ENCODE measurements at places on chromosomes 4 and X.
A peak's percentile ranks its signal among the peaks of the same experiment; 100 is the strongest.

DNA sequence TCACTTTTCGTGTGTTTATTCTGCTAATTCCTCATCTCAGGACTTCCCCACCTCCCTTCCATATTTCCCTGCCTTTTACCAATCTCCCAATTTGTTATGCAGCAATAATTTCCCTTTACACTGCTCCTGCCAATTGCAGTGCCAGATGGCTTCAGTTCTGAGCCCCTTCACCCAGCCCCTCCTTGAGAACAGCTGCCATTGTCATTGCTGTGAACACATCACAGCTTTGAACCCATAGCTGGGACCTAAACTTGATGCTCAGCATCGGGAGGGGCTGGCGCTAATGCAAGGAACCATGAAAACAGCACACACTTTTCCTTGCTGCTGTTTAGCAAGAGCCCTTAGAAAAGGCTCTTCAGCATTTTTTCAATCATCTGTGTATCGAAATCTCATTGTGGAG is 104.9 kb downstream of the ALPK1 start:
- DNase-seq: no peak

GRCh38 chr4:26013629-26014028 is 99.6 kb downstream of the SMIM20 start:
- DNase-seq: peak; percentile 56

DNA sequence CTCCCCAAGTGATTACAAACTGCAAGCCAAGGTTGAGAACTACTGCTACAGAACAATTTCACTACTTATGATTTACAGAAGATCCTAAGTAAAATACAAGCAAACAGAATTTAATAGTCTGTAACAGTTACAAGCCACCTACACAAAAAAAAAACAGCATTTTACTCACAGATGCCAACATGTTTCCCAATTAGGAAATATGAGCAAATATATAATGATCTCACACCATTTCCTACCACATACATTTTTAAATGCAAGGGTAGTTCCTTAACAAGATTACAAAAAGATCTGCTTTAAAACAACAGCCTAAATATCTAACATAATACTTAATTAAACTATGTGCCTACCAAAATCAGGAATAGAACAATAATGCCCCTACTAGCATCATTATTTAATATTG is 63.4 kb downstream of the EFHC2 start:
- DNase-seq: peak; percentile 53

GRCh38 chrX:40460926-40461325 is 119.8 kb upstream of the ATP6AP2 start:
- no peak for DNase-seq

DNA sequence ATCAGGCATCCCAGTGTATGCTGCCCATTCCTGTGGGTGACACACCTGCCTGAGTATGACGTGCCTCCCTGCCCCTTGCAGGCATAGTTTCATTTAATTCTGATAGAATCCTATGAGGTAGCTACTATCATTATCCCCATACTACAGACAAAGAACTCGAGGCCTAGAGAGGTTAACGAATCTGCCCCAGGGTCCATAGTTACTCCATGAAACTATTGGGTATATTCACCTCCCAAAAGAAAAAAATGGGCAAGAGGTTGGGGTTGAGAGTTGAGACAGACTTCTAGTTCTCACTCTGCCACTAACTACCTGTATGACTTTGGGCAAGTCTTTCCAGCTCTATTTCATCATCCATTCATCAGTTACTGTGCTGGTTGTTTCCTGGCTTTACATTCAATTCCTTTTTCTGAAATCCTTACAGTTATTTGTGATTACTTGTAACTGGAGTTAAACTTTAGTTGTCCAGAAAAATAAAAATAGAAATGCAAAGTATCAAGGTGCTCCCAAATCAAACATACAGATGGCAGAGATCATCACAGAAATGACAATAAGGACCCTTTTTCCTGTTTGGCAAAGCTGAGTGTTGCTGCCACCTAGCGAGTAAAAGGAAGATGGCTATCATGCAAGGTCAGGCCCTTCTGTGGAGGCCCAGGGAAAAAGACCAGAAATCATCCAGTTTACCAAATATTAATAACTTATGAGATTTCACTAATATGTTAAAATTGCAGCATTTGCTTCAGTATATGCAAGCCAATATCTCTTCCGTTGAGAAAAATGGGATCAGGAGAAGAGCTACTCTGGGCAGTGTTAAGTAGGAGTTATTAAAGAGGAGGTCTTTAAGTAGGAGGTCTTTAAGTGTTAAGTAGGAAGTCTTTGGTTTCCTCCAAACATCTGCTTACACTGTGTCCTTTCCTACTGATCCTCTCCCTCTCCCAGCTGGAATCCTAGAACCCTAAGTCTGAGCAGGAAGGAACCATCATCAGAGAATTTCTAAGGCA is 17.1 kb upstream of the MAP7D3 start:
- peak; percentile 24 for DNase-seq

DNA sequence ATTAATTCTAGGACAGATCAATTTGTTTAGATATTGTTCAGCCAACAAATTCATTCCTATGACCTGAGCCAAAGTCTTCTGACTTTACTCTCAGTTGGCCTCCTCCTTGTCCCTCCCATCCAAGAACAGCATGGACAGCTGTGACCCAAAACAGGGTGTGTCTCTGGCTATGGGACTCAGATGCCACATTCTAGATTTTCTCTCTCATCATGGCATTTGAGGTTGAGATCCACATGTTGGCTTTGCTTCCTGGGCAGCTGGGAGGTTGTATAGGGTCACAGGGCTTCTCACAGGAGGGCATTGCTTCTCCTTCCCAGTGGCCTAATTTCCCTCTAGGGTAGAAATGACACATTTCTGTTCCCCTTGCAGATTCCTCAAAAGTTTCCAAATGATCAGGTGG is 22.6 kb upstream of the EGF start:
- no peak for DNase-seq

DNA sequence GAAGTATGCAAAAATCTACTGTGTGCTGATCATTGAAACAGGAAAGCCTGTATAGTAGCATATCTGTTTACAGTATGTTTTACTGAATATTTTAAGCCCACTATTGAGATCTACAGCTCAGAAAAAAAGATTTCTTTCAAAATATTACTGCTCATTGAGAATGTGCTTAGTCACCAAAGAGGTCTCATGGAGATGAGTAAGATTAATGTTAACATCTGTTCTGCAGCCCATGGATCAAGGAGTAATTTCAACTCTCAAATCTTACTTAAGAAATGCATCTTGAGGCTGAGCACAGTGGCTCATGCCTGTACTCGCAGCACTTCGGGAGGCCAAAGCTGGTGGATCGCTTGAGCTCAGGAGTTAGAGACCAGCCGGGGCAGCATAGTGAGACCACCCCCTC is 3.3 kb downstream of the RNF4 start:
- peak; percentile 43 for DNase-seq

- DNase-seq: no peak
Measured at GRCh38 chrX:47175588-47175980, 18.0 kb upstream of the UBA1 start.

DNA sequence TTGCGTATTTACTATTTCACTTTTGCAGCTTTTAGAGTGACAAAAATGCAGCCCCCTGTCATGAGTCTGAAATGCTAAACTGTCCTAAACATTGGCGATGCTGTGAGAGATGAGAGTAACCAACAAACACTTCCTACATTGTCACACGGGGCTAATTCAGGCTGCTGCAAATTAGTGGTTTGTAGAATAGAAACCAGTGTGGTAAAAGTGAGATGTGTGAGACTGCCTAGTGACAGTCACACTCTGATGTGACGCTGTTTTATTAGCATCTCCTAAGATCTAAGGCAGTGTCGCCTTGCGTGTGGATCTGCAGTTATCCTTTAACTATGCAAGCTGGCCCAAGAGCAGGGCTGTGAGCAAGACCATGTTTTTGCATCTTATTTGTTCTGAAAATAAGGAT is 800.2 kb upstream of the TENM3 start:
- no peak for DNase-seq

- no peak for DNase-seq
Measured at GRCh38 chr4:84927428-84927827, 39.1 kb downstream of the WDFY3 start.

- DNase-seq: no peak
Measured at GRCh38 chrX:39974270-39974669, 123.5 kb downstream of the BCOR start.

DNA sequence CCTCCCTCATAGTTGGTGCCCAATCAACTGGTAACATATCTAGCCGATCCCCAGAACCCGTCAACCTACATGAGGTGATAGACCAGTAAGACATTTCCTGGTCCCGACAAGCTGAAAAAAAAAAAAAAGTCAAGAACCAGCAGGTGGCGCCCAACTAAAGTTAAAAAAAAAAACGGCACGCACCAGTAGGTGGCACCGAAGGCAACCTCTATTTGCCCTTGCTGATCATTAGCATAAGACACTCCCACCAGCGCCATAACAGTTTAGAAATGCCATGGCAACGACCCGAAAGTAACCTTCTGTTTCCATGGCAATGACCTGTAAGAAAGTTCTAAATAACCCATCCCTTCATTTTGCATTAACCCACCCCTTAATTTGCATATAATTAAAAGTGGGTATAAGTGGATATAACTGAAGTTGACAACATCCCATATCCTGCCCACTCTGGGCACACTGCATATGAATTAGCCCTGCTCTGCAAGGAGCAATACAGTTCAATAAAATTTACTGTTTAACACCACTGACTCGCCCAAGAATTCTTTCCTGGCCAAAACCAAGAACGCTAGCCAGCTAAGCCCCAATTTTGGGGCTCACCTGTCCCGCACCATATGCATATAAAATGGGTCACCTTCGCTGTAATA is 83.9 kb upstream of the SPANXB1 start:
- peak; percentile 54 for DNase-seq

DNA sequence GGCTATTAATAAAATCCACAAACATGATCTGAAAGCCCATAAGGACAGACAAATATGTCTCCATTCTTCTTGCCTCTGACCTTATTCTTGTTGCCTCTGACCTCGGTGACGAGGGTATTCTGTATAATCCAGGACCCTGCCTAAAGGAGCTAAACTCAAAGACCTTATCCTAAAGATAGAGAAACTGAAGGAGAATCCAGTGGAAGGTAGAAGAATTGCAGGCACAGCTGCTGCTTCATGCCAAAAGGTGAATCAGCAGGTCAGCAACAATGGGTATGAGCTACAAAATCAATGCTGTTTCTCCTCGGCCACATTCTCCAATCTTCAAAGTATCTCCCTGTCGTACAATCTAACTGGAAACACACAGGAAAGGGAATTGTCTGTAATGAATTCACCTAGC is 71.4 kb downstream of the INTS6L start:
- no peak for DNase-seq

GRCh38 chrX:112147206-112147605 is 64.6 kb upstream of the TRPC5 start:
- no peak for DNase-seq

- no peak for DNase-seq
Measured at GRCh38 chrX:119552508-119552907, 12.7 kb downstream of the STEEP1 start.

DNA sequence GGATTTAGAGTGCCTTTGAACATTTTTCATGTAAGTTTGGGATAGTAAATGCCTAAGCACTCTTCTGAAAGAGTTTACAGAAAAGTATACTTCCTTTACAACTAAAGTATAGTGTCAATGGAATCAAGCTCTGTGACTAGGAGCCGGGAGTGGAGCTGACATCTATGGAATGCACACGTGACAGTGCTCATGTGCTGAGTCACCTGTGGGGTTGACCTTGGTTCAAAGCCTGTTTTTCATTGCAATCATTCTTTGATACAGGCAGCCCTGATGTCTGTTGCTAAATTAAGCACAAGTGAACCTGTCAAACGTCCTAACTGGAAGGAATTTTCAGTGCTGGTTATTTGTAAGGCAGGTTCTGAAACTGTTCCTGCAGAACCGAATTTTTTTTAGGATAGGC is 82.5 kb downstream of the GPAT3 start:
- DNase-seq: peak; percentile 25

GRCh38 chr4:2832309-2832980 is 11.2 kb upstream of the ADD1 start:
- no peak for DNase-seq

DNA sequence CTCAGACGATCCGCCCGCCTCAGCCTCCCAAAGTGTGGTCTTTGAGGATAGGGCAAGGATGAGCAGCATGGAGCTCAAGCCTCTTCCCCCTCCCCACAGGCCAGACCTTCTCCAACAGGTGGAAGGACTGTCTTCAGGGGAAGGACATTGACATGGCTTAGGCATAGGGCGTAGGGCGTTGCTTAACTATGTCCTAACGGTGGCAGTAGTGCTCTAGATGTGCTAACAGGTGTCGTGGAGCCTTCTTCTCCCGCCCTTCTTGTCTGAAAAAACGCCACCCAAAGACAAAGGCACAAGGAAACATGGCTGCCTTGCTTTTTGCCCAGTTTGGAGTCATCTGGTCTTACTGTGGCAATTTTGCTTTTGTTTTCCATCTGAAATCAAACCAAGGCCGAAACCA is 219.8 kb downstream of the OR13H1 start:
- no peak for DNase-seq

- no peak for DNase-seq
Measured at GRCh38 chr4:5040856-5041620, 10.2 kb upstream of the STK32B start.

DNA sequence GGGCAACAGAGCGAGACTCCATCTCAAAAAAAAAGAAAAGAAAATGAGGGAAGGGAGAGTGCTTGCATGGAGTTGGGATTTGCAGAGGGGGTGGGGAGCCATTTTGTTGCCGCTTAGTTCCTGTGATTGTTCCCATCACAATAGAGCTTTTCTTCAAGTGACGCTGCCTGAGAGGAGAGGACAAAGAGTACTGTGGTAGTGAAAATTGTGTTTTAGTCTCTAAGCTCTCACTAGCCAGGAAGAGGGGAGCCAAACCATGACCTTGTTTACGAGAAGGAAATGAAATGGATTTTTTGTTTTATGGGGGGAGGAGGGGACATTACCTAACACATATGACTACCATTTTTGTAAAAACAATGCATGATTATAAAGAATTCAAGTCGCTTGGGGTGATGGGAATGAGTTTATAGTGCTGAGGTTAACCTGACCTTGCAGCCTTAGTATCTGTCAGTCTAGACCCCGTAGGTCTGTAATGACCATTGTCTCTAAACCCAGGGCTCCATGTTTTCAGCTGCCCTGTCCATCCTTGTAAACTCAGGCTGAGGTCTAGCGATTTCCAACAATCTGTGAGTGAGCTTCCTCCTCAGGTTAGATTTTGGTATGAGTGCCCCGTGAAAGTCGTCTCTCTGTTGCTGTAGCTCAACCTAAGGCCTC is 18.8 kb downstream of the SRD5A3 start:
- DNase-seq: no peak

GRCh38 chr4:17997129-17997528 is 24.4 kb downstream of the LCORL start:
- DNase-seq: no peak

GRCh38 chr4:10730590-10730989 is 46.0 kb upstream of the CLNK start:
- no peak for DNase-seq

DNA sequence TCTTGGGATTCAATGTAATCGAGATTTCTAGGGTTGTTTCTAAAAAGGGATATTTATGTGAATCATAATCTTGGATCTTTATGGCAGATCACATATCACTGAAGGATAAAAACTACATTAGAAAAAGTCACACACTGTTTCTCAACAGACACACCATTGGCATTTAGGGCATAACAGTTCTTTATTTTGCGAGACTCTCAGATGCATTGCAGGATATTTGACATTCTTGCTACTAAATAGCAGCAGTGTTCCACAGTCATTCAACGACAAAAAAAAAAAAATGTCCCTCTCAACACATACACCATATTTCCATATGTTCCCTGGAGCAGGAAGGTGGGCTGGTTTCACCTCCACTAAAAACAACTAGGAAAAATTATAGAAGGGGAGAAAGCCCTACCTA is 243.4 kb upstream of the PCDH18 start:
- DNase-seq: no peak

Measured in suppressor macrophage treated with lipopolysaccharide for 1 hour (primary cell).